ENCODE measurements at places on chromosomes 4 and X.
A peak's percentile ranks its signal among the peaks of the same experiment; 100 is the strongest.

- DNase-seq, result no peak
Observed at GRCh38 chr4:2888886-2889285, 45.2 kb downstream of the ADD1 start.

DNA sequence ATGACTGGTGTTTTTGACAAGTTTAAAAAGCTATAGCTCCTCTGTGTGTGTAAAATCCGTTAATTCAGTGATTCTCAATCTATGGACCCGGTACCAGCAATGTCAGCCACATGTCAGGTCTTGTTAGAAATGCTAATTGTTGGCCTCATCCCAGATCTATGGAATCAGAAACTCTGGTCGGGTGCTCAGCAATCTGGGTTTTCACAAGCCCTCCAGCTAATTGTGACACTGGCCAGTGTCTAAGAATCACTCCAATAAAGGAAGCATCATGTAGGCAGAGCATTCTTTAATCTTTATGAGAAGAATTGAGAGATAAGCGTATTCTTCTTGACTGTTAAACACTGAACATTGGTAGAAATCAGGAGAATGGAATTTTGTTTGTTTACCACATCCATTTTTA, 1498.2 kb upstream of the TENM3 start:
- no peak for DNase-seq

DNA sequence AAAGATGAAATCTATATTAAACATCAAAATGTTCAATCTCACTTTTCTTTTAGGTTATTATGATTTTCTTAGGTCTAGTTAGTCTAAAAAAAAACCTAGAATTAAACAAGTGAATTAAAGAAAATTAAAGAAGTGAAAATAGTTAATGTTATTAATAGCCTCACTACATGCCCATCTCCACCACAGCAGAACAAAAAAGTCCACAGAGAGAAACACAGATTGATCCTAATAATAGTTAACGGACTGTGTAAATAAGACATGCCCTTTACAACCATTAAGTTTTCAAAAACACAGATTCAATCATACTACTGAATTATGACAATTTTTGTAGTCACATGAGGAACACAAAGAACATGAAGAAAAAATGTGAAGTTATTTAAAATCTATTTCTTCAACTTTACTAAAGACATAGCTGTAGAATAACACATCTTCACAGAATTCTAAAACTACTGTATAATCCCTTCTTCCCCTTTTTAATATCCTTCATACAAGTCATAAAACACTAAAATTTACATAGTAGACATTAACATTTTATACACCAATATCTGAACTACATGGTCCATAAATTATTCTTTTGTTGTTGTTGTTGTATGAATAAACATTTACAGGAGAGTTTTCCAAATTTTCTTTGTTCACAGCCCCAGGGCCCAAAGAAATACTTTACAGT, 15.3 kb downstream of the HELQ start:
- DNase-seq, result no peak

DNA sequence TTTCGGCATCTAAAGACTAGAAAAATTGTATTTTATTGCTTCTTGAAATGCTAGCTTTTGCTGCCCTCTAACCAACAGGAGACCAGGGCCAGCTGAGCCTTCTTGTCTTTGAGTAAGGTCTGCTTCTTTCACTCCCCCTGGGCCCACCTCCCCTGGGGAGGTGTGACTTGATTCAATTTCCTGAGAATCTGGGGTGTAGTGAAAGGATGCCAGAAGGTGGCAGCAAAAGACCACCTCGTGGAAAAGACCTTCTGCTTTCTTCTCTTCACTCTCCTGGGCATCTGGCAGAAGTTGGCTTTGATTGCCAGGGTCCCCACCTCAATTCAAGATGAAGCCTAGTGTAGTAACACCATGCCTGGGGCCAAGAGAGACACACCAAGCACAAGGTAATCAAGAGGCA, 96.5 kb upstream of the MAOA start:
- peak; percentile 50 for DNase-seq

DNA sequence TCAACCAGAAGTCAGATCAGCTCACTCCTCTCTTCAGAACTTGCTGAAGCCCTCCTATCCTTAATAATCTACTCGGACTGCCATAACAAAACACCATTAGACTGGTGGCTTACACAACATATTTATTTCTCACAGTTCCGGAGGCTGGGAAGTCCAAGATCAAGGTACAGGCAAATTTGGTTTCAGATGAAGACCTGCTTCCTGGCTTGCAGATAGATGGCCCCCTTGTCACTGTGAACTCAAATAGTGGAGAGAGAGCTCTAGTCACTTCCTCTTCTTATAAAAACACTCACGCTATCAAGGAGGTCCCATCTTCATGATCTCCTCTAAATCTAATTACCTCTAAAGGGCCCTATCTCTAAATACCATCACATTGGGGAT, 125.1 kb downstream of the CAMK2D start:
- no peak for DNase-seq

DNA sequence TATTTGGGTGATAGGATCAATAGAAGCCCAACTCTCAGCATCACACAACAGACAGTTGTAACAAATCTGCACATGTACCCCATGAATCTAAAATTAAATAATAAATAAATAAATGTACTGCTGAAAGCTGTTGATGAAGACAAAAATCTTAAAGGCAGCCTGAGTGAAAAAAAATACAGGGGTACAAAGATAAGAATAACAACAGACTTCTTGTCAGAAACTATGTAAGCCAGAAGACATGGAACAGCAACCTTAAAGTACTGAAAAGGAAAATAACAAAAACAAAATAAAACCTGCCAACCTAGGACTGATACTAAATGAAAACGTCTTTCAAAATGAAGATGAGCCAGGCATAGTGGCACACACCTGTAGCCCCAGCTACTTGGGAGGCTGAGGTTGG, 25.0 kb upstream of the PDLIM5 start:
- DNase-seq, result no peak

DNA sequence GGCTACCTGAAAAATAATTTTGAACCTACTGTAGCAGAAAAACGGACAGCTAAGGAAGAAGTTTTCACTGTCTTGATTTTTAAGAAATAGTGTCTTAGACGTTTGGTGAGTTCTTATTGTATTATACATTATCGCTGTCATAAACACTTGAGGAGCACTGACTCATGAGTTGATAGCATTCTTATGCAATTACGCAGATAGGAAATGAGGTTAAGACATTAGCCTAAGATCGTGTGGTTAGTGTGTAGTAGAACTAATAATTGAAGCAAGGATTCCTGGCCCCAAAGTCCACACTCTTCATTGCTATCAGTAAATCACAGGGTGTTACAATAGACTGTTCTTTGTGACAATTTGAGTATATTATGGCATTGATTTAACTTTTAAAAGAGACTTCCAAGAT, 238.1 kb downstream of the ARAP2 start:
- DNase-seq, result no peak

- peak; percentile 90 for DNase-seq
Observed at GRCh38 chr4:16896881-16897750, 1.3 kb downstream of the LDB2 start.

DNA sequence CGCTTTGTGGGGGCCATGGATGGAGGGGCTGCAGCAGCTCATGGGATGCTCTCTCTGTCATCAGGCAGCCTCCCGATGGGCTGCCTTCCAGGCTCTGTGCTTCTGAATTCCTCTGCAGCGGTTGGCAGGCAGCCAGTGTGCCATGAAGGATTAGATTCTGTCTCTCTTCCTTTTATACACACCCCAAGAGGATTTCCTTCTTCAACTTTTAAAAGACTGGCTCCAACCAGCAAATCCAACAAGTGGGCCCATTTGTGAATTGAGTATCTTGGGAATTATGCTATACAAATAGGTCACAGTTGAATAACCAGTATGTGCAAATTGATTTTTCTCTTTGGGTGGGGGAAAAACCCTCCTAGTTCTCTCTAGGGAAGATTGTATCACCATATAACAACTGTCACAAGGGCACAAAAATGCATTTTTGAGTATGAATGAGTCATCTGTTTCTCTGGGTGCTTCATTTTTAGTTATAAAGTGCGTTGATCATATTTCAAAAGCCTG, 96.8 kb upstream of the FAT1 start:
- DNase-seq, result no peak

GRCh38 chr4:5976921-5977320, 41.3 kb downstream of the C4orf50 start:
- DNase-seq, result no peak

GRCh38 chr4:56821381-56822243, at the start of gene SPINK2:
SPINK2 (minus strand) TSS chr4:56821701; CDS start chr4:56821662, 39 bp downstream.
- DNase-seq, result no peak

GRCh38 chrX:111340054-111340453, 69.8 kb upstream of the CAPN6 start:
- no peak for DNase-seq

- no peak for DNase-seq
Observed at GRCh38 chrX:72043636-72044035, 88.1 kb downstream of the RTL5 start.

- DNase-seq, result no peak
Observed at GRCh38 chr4:129233691-129234090, 137.7 kb downstream of the C4orf33 start.

DNA sequence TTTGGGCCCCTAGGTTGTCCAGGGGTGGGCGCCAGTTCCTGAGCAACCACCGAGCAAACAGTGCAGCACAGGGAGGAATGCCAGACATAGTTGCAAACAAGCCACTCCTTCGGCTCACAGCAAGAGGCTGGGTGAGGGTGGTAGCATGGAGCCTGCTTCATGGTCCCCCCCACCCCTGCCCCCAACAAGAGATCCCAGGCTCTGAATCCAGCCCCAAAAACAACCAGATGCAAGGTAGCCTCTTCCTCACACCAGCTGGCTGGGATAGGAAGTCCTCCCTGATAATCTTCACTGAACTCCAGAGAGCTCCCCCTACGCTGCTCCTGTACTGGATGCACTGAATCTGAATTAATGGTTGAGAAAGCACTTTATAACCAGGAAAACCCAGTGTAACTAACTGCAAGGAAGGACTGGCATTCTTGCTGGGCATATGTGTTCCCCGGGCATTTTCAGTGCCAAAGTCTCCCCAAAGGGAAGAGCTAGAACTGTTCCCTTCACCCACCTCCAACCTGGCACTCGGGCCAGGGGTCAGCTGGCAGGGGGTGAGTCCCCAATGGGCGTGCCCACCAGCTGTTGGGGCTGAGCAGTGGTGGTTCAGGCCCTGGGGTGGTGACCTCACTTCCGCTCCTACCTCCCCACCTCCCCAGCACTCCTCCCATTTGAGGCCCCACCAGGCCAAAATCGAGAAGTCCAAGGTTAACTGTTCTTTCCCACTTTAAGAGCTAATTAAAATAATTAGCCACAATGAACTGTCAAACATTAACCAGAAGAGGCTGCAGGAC, 1.5 kb downstream of the ELF4 start:
- no peak for DNase-seq

- peak; percentile 57 for DNase-seq
Observed at GRCh38 chrX:101659601-101660063, at the start of gene ARMCX2. ARMCX2 (minus strand) TSS chrX:101659850; CDS start chrX:101657588, 2,262 bp downstream.

- DNase-seq, result no peak
Observed at GRCh38 chrX:40088299-40088625, 9.5 kb downstream of the BCOR start.

DNA sequence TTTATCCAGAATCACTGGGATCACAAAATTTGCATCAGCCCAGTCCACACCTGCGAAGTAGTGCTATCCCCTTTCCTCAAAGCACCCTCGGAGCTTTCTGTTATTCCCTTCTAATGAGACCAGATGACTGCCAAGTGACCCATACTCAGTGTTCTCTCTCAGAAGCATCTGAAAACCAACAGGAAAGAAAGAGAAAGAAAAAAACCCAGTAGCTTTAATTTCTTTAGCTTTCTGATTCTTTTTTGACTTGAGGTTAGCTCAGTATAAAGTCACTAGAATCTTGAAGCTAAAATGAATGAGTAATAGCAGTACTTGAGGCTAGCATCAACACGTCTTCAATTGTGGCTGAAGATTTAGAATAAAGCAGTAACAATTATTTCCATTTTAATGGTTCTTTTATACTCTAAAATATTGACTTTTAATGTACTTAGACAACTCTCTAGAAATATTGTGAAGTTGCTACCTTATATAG, 124.4 kb downstream of the ANK2 start:
- DNase-seq, result no peak

DNA sequence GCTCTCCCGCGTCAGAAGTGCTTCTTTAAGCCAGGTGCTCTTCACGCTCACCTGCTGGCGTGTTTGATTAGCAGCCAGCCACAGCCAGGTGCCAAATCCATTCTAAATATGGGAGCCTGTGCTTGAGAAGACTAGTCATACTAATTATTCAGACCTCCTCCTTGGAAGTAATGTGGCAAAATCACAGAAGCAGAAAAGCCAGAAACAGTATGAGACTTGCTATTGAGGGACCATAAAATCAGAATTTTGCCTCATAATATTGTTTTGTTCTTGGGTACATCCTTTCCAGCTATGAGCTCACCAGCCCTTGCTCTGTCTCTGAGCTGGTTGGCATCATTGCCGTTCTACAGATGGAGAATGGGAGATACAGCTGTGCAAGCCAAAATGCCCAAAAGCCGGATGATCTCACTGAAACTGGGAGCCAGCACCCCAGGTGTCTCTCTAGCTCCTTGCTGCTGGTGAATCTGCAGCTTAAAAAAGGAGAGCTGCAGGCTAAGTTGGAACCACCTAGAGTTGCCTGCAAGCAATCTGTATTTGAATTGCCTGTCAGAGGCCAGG, 205.4 kb downstream of the SHROOM3 start:
- no peak for DNase-seq

DNA sequence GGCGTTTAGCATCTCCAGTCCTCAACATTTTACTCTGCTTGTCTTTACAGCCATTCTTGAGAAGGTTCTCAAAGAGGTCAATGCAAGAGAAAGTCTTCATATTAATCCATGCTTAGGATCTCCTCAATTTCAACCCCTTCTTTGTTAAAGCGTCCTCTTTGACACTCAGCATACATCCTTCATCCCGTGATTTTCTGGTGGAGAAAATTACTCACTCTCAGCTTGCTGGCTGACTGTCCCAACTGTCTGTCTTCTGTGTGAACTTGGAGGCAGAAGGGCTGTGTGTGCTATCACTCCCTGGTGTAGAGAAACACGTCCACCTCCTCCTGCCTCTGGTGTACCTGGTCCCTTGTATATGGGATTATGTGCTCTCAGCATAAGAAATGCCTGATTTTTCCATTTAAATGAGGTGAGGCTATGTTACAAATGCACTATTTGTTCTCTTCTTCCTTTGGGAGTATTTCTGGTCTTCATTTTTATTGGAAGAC, 57.8 kb downstream of the GALNT7 start:
- DNase-seq, result no peak

GRCh38 chr4:87462102-87462501, 39.7 kb downstream of the NUDT9 start:
- no peak for DNase-seq

GRCh38 chr4:124427095-124427767, 285.3 kb downstream of the ANKRD50 start:
- peak; percentile 98 for DNase-seq

- DNase-seq, result no peak
Observed at GRCh38 chr4:139957986-139958738, 195.8 kb downstream of the MAML3 start.

DNA sequence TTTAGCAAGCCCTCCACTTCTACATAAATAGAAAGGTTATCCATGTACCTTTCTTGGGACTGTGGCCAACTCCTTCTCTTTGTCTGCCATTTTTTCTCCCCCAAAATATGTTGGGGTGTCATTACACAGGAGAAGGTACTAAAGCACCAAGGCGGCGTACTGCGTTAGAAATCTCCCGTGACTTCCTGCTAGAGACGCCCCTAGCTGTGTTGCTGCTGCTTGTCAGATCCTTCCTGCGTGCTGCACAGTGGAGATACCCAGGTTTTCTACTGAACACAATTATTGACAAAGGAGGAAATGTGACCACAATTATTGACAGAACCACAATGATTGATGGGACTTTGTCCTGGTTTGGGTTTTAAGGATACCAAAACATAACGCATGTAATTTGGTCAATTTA, 97.7 kb downstream of the EFHC2 start:
- no peak for DNase-seq

GRCh38 chr4:152817331-152817730, 37.6 kb downstream of the ARFIP1 start:
- no peak for DNase-seq
